Coronary artery (tissue), 2 donors: ENCODE measurements at places on chromosomes 2 and 18.

- no peak for DNase-seq
Measured at GRCh38 chr2:171081649-171082111, 79.0 kb downstream of the TLK1 start.

DNA sequence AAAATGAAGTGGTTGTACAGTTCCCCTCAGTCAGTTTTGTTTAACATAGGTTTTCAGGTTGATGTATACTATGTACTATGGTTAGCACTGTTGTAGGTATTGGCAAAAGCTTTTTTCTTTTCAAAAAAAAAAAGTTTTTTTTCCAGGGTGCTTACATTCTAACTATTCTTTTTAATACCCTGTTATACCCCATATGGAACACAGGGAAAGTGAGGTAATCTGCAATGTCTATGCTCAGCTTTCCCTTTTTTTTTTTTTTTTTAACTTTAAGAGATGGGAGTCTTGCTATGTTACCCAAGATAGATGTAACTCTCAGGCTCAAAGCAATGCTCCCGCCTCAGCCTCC, 590 bp upstream of the CCDC138 start:
- no peak for DNase-seq

DNA sequence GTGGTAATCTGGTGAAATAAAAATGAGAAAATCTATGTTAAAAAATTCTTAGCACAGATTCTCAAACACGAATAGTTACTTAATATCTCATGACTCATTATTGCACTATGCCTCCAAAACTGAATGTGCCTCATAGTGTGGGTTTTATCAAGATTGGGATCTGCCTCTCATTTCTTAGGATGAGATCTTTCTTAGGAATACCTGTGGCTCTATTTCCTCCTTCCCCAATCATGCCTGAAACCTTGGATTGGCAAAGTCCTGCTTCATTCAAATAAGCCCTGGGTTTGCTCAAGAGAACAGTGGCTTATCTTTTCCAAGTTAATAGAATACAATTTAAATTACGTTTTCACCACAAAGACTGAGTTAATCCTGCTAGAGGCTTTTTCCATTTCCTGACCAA, 100.3 kb downstream of the DPP10 start:
- no peak for DNase-seq

DNA sequence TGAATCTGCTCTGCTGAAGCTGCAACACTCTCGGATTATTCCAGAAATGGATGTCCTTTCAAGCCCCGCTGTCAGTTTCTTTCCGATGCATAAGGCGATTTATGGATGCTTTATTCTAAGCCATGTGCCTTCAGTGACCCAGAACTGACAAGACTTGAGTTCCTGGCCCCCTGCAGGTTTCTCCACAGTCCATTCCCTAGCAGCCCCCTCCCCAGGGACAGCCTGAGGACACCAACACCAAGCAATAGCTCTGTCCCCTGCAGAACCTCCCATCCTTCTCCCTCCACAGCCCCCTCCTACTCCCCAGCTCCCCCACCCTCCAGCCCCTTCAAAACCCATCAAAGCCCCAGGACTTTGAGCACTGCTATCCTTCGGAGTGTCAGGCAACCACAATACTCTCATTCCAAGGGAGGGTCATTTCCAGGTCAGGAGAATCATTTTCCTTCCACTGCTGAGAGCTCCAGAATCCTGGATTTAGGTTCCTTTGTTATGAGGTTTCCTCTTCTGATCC, 24.6 kb upstream of the SPP2 start:
- DNase-seq, result no peak
